ENCODE measurements at places on chromosomes 11 and 22.

- no peak for DNase-seq
These were observed at the start of gene POU2AF3 for GRCh38 chr11:111298413-111299100. TSS of gene POU2AF3 (plus strand) at chr11:111298546. CDS start at chr11:111298582, 36 bp downstream.

- no peak for DNase-seq
These were observed 166.0 kb downstream of the TENM4 start for GRCh38 chr11:79274636-79275331.

- DNase-seq: no peak
These were observed 3.6 kb downstream of the PKNOX2 start for GRCh38 chr11:125167954-125168835.

DNA sequence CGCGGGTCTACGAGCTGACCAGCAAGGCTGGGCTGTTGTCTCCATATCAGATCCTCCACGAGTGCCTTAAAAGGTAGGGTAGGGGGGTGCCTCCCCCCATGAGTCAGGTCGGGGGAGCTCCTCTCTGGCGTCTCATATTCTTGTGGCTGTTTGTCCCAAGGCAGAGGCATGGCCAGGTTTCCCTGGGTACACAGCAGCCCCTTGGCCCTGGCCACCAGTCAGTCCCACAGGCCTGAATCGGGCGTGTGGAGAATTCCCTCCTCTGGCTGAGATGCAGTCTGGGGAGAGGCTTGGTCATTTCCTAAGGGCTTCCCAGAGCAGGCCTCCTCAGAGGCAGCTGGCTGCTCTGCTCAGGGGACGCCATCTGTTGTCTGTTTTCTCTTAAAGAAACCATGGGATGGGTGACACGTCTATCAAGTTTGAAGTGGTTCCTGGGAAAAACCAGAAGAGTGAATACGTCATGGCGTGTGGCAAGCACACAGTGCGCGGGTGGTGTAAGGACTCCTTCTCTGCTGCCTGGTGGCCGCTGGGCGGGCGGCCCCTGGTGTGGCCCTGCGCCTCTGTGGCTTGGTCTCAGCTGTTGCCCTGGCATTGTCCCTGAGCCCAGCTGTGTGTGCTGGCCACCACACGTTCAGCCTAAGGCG is 9.6 kb upstream of the RANBP1 start:
- DNase-seq: no peak

DNA sequence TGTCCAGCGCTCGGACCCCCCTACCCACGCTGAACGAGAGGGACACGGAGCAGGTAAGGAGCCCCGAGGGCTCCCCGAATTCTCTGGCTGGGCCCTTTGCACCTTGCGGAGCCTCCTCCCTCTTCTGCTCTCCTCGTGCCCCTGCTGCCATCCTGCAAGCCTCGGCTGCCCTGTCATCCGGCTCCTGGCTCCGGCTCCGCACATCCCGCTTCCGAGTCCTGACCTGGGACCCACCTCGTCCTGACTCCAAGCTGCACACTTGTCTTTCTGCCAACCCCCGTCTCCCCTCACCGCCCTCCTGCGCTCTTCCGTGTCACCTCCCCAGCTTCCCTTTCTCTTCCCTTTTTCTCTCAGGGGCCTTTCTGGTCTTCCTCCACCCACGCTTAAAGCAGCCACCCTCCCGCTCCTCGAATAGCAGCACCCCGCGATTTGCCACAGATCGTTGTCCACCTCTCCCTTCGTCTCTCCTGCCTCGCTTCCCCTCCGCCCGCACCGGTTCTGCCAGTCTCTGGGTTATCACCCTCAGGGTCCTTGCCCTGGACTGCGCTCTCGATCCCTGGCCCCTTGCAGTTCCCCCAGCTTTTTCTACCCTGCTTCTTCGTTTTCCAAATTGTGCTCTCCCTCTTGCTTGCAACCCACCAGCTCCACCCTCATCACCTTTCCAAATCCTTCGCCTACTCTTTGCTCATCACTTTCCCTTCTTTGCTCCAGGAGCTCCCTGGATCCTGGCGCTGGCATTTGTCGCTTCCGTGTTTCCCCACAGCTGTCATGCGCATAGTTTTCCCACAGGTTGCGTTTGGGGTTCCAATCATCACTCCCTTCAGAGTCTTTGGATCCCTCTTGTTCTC is 822 bp downstream of the MARK2 start:
- DNase-seq: no peak

GRCh38 chr11:88104408-88104807 is 70.8 kb downstream of the RAB38 start:
- DNase-seq: no peak

DNA sequence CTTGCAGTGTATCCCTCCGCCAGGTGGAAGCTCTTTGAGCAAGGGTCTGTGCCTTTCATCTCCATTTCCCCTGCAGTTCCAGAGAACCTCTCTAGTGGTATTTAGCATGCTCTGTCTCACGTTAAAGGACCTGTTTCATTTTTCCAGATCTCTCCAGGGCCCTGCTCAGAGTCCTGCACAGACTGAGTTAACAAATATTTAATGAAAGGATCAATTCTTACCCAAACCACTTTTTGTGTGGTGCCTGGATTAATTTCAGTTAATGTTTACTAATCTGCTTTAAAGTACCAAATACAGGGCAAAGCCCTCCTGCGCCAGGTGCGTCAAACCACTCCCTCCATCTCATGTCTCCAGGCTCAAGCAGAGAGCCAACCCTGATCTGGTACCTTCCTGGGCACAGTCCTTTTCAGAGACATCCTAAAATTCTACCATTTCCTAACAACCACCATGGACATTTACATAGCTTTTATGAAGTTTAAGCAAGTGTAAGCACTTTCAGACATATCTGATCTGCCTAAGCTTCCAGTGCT is 18.7 kb upstream of the ACER3 start:
- DNase-seq: no peak

DNA sequence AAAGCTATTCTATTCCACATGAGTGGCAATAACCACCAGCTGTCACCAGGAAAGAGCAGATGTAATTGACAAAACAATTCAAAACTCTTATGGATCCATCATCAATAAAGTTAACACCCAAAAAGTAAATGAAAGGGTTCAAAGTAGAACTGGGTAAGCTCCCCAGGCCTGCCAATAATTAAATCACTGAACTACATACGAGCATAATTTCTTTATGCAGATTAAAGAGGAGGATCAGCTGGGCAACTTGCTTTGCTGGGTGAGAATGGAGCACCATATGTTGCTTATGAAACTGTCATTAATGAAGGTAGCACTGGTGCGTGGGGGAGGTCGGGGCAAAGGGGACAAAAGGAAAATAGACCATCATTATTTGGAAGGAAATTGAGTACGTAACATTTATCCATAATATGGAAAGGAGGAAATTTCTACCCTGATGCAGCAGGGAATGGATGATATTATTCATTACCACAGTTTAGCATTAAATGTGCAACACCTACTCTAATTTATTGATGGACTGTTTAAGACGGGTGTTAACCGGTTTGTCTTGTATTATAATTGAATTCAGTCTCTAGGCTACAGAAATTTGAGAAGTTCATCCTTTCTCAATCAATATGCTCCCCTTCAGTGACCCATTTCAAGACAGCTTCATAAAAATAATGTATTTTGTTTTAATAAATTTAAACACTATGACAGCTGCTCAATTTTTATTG is 315.9 kb downstream of the CADM1 start:
- no peak for DNase-seq

- DNase-seq: no peak
These were observed 29.8 kb upstream of the TTLL12 start for GRCh38 chr22:43216738-43217137.

DNA sequence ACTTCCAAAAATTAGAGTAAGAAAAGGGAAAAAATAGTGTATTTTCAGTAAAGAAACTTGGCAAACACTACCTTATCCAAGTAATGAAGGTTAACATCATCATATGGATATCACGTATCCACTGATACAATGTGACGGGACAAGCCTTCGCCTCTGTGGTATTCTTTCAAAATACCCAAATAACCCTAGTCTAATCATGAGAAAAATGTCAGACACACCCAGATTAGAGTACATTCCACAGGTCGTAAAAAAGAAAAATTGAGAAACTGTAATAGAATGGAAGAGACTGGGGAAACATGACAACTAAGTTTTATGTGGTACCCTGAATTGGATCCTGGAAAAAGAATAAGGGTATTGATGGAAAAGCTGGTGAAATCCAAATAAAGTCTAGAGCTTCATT is 48.9 kb downstream of the NARS2 start:
- DNase-seq: no peak

GRCh38 chr11:116503216-116504160 is 269.3 kb downstream of the BUD13 start:
- DNase-seq: peak; percentile 50

DNA sequence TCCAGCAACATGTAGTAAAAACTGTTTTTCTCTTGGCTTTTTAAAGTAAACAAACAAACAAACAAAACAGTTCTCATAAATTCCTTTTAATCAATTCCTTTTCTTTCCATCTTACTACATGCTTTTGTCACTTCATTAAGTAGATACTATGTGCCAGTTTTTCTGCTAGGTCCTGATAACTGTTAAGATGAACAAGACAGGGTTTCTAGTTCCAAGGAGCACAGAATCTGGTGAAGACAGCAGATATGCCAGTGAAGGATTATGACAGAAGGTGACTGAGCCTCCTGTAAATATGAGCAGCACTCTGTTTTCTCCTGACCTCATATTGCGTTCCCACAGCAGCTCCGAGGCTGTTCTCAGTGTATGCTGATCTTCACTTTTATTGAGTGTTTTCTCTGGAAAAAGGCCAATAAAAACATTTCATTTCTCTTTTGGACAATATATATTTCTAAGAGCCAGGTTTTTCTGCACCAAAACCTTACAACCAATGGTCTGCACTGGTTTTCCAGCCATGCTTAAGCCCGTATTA is 45.8 kb downstream of the HEPHL1 start:
- no peak for DNase-seq

DNA sequence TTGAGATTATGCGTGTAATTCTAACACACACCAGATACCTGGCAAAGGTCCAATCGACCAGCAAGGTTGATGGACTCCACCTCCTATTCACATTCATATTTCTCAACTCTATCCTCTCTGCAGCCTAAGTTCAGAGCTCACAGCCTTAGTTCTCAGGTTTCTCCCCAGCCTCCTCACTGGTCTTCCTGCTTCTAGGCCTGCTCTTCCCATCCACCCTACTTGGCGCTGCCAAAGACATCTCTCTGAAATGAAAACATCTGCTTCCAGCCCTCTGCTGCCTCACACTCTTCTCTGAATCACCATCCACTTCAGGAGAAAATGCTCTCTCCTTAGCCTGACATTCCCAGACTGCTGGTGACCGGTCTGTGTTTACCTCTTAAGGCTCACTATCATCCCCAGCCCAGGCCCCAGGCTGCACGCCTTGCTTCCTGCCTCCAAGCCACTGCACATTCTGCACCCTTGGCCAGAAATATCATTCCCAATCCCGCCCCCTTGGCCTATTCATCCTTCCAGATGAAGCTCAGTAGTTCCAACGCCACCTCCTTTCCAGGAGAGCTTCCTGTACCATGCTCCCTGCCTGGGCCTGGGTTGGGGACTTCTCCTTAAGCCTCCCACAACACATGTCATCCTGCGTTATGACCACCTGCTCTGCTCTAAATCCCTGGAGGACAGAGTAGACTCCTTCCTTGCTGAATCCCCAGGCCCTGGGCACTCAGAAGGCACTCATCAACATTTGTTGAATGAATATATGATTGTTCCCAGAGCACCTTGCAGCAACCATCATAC is 3.5 kb downstream of the ARRB1 start:
- DNase-seq: no peak

DNA sequence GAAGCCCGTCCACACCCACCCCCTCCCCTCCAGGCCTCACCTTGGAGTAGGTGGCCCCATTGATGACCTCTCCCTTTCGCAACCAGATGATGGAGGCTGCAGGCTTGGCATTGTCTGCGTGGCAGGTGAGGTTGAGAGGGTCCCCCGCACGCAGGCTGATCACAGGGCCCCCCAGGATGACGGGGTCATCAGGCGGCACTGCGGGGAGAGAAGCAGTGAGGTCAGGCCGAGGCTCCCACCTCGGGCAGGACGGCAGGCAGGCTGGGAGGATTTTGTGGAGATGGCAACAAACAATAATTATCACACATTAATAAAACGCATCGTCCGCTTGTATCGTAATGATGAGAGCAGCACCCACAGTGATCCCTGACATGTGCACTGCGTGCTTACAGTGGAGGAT is 117.8 kb downstream of the ST3GAL4 start:
- no peak for DNase-seq

GRCh38 chr22:25447067-25447685 is 117.3 kb upstream of the GRK3 start:
- no peak for DNase-seq

DNA sequence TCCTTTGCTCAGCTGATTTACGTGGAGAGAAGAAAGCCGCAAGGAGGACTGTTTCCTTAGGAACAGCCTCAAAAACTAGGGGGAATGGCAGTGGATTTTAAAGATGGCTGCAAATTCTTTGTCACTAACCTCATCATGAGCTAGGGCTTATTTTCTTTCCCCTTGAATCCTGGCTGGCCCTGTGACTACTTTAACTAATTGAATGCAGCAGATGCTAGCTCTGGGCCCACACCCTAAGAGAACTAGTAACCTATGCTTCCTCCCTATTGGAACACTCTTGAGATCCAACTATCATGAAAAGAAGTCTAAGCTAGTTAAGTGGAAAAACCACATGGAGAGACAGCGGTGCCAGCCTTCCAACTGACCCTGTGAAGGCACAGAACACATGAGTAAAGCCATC is 421.3 kb upstream of the NARS2 start:
- no peak for DNase-seq

DNA sequence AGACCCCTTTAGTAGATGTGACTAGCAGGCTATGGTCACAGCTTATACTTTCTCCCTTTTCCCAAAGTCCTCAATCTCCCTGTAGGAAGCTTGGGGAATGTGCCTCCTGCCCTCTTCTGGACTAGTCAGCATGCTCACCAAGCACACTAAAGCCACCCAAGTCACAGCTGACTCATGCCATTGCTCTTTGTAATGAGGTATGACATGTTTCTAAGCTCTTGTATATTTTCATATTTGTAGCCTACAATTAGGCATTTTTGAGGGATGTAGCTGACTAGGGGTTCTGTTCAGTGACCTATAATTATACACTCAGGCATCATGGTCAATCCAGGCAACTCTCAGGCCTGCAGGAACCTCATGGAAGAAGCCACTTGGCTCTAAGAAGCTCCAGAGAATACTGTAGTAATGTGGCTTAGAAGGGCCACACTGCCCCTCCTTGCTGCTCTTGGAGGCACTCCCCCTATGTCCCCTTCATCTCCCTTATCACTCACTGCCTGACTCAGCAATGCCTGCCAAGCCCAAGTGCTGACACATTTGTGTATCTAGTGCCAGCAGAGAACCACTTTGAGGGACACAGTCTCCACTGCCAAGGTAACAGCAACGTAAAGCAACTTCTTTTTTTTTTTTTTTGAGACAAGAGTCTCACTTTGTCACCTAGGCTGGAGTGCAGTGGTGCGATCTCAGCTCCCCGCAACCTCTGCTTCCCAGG is 86.2 kb downstream of the RPL27A start:
- no peak for DNase-seq

- no peak for DNase-seq
These were observed 2.6 kb upstream of the OR51B6 start for GRCh38 chr11:5348551-5349194.

GRCh38 chr11:67382276-67383136 is 9.1 kb upstream of the CLCF1 start:
- DNase-seq: peak; percentile 94

Data from cardiac septum (tissue), 1 donor.